Hepatocyte (in vitro differentiated cells): ENCODE measurements at places on chromosomes 6 and 20. TPM values are rescaled to one million over a fixed set of nuclear protein-coding genes. Genes with fewer than 3 reads are reported as not detected.
A peak's percentile ranks its signal among the peaks of the same experiment; 100 is the strongest.

DNA sequence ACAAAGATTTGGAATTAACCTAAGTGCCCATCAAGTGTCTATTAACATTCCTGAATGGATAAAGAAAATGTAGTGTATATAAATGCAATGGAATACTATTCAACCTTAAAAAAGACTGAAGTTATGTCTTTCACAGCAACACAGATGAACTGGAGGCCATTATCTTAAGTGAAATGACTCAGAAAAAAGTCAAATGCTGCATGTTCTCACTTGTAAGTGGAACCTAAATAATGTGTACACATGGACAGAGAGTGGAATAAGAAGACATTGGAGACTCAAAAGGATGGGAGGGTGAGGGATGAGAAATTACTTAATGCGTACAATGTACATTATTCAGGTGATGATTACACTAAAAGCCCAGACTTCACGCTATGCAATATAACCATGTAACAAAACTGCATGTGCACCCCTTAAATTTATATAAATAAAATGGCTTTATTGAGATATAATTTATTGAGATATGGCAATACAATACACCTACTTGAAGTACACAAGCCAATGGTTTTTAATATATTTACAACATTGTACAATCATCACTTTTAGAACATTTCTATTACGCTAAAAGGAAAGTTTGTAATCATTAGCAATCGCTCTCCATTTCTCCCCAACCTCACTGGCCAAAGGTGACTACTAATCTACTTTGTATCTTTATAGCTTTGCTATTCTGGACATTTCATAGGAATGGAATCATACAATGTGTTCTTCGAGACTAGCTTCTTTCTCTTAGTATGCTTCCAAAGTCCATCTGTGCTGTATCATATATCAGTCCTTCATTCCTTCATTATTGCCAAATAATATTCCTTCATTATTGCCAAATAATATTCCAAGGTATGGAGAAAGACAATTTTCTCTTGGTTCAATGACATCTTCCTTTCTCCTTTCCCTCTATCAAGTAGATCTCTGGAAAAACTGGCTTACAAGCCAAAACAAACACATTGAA lies 5.8 kb downstream of the STX7 start:
- H3K36me3 ChIP-seq: peaks cover under 1% of the 10 kb centered on the region
- peaks cover 20% of the 10 kb centered on the region for H3K4me1 ChIP-seq
- peak; percentile 20 for DNase-seq
- no peaks in the 10 kb centered on the region for H3K27me3 ChIP-seq
- peak overlapping the region; percentile 32 for H3K27ac ChIP-seq

- no peaks in the 10 kb centered on the region for H3K27me3 ChIP-seq
- H3K36me3 ChIP-seq: no peaks in the 10 kb centered on the region
- DNase-seq: no peak
- H3K27ac ChIP-seq: no peak overlapping the region
Measured at GRCh38 chr6:105310371-105310770, 92.5 kb downstream of the PREP start.

GRCh38 chr6:169839493-169839892 lies 88.1 kb downstream of the ERMARD start:
- peaks cover 3% of the 10 kb centered on the region for H3K27me3 ChIP-seq
- no peak overlapping the region for H3K27ac ChIP-seq
- no peak for DNase-seq
- no peaks in the 10 kb centered on the region for H3K4me1 ChIP-seq

DNA sequence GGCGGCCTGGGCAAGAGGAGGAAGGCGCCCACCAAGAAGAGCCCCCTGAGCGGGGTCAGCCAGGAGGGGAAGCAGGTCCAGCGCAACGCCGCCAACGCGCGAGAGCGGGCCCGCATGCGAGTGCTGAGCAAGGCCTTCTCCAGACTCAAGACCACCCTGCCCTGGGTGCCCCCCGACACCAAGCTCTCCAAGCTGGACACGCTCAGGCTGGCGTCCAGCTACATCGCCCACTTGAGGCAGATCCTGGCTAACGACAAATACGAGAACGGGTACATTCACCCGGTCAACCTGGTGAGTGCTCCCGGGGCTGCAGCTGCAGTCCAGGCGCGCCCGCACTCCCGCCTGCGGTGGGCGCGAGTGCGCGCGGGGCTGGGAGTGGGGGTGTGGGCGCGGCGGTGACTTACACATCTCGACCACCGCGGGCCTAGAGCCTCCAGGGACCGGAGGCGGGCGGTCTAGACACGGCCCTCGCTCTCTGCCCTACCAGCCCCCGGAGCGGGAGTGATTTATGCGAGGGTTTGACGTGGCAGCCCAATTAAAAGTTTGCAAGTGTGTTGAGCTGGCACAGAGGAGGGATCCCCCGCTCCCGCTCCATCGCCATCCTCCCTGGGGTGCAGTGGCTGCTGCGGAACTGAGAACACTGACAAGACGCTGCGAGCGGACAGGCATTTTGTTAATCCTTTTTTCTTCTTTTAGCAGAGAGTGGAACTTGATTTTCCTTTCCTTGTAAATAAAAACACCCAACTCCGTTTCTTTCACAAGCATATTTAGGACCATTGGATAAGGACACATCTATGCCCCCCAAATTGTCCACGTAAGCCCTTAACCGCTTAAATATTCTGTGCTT lies 867 bp downstream of the TCF21 start:
- peak overlapping the region; percentile 32 for H3K4me3 ChIP-seq
- no peaks in the 10 kb centered on the region for H3K36me3 ChIP-seq
- H3K27me3 ChIP-seq: peaks cover 87% of the 10 kb centered on the region
- H3K4me1 ChIP-seq: peaks cover 18% of the 10 kb centered on the region
- DNase-seq: peak; percentile 43

DNA sequence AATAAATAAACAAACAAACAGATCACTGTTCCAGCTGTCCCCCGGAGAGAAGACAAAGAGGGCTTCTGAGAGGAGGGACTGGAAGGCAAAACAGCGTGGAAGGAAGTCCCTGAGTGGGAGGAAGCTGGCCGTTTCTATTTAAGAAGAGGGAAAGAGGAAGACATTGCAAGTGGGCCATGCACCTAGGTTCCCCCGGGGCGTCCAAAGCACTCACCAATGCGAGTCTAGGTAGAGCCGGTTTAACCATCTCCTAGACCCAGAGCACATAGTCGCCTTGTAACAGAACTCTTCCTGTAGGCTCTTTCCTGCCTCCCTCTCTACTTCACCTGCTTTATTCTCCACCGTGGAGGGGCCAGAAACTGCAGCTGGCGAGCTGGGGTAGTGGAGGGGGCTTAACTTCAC lies 158.4 kb downstream of the ZDHHC14 start:
- no peaks in the 10 kb centered on the region for H3K27me3 ChIP-seq
- no peaks in the 10 kb centered on the region for H3K36me3 ChIP-seq
- DNase-seq: no peak
- no peak overlapping the region for H3K4me3 ChIP-seq
- peaks cover 37% of the 10 kb centered on the region for H3K4me1 ChIP-seq

- no peak overlapping the region for H3K4me3 ChIP-seq
- H3K4me1 ChIP-seq: no peaks in the 10 kb centered on the region
- H3K36me3 ChIP-seq: no peaks in the 10 kb centered on the region
- H3K27me3 ChIP-seq: no peaks in the 10 kb centered on the region
- no peak for DNase-seq
- no peak overlapping the region for H3K27ac ChIP-seq
Measured at GRCh38 chr6:161482517-161482858, 208.6 kb upstream of the AGPAT4 start.

DNA sequence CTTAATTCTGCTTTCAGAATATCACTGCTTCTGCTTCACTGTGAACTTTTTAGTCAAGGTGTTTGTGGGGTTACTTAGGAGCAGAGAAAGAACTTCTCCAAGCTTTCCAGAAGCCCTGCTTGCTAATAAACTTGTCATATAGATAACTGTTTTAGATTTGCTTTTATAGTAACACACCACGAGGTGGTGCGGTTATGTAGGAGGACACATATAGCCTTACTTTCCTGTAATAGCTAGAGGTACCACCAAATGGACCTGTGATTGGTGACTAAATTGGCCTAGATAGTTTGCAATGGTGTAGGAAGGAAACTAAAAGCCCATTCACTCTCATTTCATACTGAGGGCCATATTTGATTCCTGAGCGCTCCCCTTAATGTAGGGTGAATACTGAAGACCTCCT lies 52.3 kb upstream of the BCLAF1 start:
- no peaks in the 10 kb centered on the region for H3K36me3 ChIP-seq
- DNase-seq: no peak
- H3K27ac ChIP-seq: no peak overlapping the region
- no peak overlapping the region for H3K4me3 ChIP-seq

GRCh38 chr6:1424306-1424927 lies 35.0 kb downstream of the FOXF2 start:
- H3K27me3 ChIP-seq: peaks cover 9% of the 10 kb centered on the region
- H3K36me3 ChIP-seq: no peaks in the 10 kb centered on the region
- no peak overlapping the region for H3K27ac ChIP-seq

GRCh38 chr6:33604941-33605854 lies 15.9 kb upstream of the ITPR3 start:
- DNase-seq: no peak
- no peaks in the 10 kb centered on the region for H3K4me1 ChIP-seq
- H3K36me3 ChIP-seq: no peaks in the 10 kb centered on the region
- no peak overlapping the region for H3K27ac ChIP-seq
- H3K27me3 ChIP-seq: no peaks in the 10 kb centered on the region
- H3K4me3 ChIP-seq: no peak overlapping the region

DNA sequence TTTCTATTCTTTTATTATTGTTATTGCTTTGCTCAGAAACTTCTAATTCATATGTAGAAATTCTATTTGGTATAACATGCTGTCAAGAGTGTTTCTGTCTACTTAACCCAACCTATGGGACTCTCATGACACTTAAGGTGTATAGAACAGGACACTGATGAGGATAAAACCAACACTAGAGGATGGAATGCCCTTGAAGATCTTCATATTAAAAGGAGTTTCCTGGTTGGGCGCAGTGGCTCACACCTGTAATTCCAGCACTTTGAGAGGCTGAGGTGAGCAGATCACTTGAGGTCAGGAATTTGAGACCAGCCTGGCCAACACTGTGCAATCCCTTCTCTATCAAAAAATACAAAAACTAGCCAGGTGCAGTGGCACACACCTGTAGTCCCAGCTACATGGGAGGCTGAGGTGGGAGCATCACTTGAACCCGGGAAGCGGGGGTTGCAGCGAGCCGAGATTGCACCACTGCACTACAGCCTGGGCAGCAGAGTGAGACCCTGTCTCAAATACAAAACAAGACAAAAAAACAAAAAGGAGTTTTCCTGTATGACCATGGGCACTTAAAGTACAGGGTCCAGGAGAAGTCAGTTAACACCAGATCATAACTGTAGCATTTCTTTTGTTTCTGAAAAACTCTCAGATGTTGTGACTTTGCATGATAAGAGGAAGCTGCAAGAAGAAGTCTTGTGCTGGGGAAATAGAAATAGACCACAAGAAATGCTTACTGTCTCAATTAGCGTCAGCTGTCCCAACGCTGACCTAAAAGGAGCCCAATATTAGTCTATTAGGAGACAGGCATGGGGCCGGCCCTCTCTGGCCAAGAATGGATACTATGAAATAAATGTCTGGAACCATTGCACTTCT lies 38.9 kb upstream of the CD2AP start:
- no peak for DNase-seq
- no peak overlapping the region for H3K4me3 ChIP-seq
- no peaks in the 10 kb centered on the region for H3K27me3 ChIP-seq
- no peak overlapping the region for H3K27ac ChIP-seq

DNA sequence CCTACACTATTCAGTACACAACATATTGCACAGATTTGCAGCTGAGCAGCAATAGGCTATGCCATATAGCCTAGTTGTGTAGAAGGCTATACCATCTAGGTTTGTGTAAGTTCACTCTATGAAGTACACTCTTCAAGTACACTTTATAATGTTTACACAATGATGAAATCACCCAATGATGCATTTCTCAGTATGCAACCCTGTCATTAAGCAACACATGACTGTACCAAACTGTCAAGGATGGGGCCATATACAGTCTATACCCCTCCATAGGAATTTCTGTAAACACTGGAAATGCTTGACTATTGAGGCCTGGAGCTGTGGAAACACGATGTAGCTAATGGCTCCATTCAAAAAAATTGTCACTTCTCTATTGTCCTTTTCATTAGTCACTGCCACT lies 535.4 kb downstream of the EPM2A start:
- no peak overlapping the region for H3K4me3 ChIP-seq
- no peaks in the 10 kb centered on the region for H3K27me3 ChIP-seq
- no peaks in the 10 kb centered on the region for H3K36me3 ChIP-seq
- peaks cover 4% of the 10 kb centered on the region for H3K4me1 ChIP-seq
- DNase-seq: peak; percentile 33
- H3K27ac ChIP-seq: peak overlapping the region; percentile 29

DNA sequence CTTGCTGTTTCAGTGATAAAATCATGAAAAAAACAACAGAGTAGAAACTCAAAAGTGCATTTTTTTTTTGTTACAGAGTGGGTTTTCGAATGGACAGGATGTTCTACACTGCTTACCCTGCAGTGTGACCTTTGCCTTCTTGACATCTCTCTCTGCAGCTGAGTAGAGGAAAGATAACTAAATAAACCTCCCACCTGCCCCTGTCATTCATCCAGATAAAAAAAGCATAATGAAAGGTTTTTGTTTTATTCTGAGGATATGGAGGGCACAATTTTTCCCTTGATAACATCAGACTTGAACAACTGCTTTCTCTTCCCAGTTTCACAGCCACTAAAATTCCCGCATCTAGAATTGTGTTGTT lies 193.6 kb upstream of the FOXQ1 start:
- H3K4me1 ChIP-seq: peaks cover 6% of the 10 kb centered on the region
- no peaks in the 10 kb centered on the region for H3K27me3 ChIP-seq
- H3K4me3 ChIP-seq: no peak overlapping the region
- H3K27ac ChIP-seq: no peak overlapping the region
- DNase-seq: no peak
- H3K36me3 ChIP-seq: no peaks in the 10 kb centered on the region

- H3K4me3 ChIP-seq: peak overlapping the region; percentile 26
- H3K27ac ChIP-seq: no peak overlapping the region
- H3K4me1 ChIP-seq: peaks cover 22% of the 10 kb centered on the region
- peak; percentile 90 for DNase-seq
- no peaks in the 10 kb centered on the region for H3K36me3 ChIP-seq
Measured at GRCh38 chr6:1604158-1605003, 5.3 kb upstream of the FOXC1 start.

DNA sequence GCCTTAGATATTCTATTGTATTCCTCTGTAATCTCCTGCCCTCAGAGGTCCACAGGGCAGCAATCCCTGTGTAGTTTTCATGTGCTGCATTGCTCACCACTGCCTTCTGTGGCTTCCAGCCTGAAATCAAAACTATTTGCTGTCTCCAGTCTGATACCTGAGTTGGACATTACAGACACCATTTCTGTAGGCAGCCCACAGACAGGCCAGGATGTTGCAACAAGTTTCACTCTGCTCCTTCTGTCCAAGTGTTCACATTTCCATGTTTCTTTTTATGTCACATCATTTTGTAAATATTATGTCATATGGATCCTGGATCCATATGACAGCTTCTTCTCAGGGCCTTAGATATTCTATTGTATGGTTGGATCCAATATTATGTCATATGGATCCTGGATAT lies 21.7 kb downstream of the ECI2 start:
- H3K36me3 ChIP-seq: no peaks in the 10 kb centered on the region
- DNase-seq: no peak
- H3K27me3 ChIP-seq: no peaks in the 10 kb centered on the region
- no peak overlapping the region for H3K27ac ChIP-seq

SCGN gene
- 25.7 and 25.9 TPM in 2 replicates for total RNA-seq

C20orf204 gene
- total RNA-seq: 0.57 and 0.72 TPM in 2 replicates

C6orf15 gene
- not detected in 2 replicates for total RNA-seq

SMIM29 gene
- total RNA-seq: 9.2 and 11.4 TPM in 2 replicates

TCF15 gene
- total RNA-seq: not detected in 2 replicates

MAFB gene
- total RNA-seq: 3.4 and 3.7 TPM in 2 replicates

GRM1 gene
- 0.08 and 0.17 TPM in 2 replicates for total RNA-seq
